ENCODE measurements at places on chromosomes 1 and 21.

- DNase-seq: no peak
Observed at GRCh38 chr1:194698908-194699318, 1512.5 kb upstream of the B3GALT2 start.

DNA sequence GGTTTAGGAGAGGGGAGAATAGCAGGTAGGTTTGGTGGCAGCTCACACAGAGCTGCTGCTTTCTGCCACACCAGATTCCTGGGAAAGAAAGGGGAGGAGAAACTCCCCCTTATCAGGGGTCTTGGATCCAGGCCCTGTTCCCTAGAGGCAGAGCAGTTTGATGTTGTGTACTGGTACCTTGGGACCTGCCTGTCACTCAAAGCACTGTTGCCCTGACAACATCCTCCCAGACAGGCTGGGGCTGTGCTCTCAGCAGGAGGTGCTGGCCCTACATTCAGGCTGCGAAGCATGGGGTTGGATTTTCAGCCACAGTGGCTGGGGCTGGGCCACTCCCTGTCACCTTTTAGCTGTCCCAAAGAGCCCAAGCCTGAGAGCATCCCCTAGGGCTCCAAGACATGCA, 188.0 kb downstream of the GRIK3 start:
- no peak for DNase-seq

DNA sequence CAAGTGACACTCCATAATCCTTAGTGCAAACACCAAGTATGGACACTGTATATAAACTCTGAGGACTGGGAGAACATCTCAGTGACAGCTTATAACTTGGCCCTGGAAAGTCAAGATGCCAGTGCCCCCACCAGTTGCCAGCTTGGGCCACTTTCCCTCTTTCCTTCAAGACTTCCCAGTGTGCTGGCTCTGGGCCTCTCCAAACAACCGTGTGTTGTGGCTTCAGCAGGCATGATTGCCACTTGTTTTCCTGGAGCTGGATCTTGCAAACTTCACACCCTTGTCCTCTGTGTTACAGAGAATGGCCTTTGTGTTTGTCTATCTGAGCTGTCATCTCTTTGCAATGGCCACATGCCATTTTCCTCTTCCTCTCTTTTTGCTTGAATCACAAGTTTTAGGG, 37.0 kb downstream of the CCDC185 start:
- no peak for DNase-seq

- no peak for DNase-seq
Observed at GRCh38 chr21:43207868-43208267, 39.1 kb downstream of the CRYAA start.

- DNase-seq: peak; percentile 23
Observed at GRCh38 chr1:162663589-162664106, 31.4 kb downstream of the DDR2 start.

GRCh38 chr1:93587354-93587753, 94.3 kb downstream of the BCAR3 start:
- no peak for DNase-seq

DNA sequence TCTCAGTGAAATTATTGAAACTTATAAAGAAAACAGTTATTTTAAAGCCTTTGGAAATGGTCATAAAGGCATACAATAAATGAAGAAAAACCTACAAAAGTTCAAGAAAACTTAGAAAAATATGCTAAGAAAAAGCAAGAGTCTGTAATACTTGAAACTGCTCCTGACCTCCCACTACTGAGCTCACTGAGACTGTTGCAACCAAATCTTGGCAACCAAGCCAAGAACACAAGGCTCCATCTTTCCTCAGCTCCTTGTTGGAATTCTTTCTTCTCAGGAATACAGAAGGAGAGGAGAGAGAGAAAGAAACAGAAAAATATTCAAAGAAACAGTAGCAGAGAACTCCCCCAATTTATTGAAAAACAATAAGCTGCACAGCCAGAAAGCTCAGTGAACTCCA, 160.5 kb downstream of the RASAL2 start:
- DNase-seq: no peak

GRCh38 chr21:32370998-32371766, 21.6 kb downstream of the URB1 start:
- peak; percentile 5 for DNase-seq

DNA sequence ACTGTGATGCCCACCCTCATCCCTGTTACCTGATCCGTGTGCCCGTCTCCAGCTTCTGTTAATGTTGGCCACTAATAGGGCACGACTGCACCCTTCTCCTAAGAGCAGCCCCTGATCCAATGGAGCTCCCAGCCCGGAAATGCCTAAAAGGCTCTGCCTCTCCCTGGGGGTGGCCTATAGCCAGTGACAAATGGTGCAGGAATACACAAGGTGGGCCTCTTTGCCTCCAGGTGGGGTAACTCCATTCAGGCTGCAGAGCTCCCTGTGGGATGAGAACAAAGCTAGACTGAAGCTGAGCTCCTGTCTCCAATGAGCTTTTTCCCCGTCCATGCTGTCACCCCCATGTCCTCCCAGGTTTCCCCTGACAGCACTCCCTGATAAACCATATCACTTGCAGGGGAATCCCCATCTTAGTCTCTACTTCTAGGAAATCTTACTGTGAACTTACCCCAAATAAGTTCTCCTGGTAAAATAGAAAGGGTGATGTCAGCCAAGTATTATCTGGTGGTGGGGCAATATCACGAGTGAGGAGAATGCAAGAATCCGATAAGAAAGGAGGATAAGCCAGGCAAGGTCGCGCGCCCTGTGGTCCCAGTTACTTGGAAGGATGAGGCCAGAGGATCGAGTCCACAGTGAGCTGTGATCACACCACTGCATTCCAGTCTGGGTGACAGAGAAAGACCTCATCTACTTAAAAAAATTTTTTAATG, 18.6 kb downstream of the S100A7A start:
- DNase-seq: no peak

DNA sequence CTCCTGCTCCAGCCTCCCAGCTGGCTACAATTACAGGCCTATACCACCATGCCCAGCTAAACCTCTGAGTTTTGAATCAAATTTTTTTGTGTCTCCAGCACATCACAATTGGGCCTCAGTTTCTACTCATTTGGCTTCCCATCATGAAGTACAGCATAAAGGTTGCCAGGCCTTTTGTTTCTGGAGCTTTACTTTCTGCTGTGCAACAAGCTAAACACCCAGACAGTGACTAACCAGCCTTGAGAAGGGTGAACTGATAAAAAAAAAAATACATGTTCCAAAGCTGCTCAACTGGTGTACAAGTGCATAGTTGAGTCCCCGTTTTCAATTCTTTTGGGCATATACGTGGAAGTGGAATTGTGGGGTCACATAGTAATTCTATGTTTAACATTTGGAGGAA, 25.1 kb downstream of the TIAM1 start:
- DNase-seq: no peak

DNA sequence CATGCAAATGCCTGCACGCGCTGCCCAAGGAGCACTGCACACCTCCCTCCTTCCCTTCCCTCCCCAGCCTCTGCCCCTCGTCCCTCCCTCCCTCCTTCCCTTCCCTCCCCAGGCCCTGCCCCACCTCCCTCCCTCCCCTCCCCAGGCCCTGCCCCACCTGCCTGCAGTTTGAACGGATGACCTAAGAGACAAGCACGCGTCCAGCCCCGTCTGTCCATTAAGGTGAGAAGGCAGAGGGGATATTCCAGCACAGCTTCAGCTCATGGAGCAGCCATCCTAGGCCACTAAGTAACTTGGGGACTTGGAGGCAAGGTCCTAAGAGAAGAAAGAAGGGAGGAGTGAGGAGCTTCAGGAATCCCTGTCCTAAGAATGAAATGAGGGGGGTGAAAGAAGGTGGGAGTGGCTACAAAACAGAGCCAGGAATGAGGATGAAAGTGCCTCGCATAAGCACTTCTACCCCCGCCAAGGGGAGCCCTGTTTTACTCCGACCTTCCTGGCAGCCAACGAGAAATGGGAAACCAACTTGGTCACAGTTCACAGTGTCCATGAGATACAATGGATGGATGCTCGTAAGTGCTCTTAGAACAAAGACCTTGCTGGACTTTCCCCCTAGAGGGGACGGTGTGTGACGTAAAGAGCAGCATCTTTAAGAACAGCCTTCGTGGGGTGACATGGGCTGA, 21.3 kb upstream of the EFHD2 start:
- no peak for DNase-seq

- no peak for DNase-seq
Observed at GRCh38 chr1:199657449-199657848, 370.1 kb upstream of the NR5A2 start.

GRCh38 chr1:182309631-182310351, 81.8 kb downstream of the GLUL start:
- no peak for DNase-seq

DNA sequence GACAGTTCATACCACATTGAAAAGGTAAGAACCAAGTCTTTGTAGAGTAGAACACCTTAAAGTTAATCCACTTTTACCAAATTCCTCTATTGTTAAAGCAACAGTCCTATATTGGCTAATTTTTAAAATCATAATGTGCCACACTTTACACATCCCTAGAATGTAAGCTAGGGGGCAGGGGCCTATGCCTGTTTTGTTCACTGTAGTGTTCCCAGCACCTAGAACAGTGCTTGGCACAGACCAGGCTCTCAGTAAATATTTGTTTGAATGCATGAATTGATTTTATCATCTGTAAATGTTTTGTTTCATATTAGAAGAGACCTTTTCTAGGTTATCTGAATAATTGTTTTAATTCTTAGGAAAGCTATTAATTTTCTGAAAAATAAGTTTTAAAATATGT, 9.1 kb downstream of the SMAP2 start:
- DNase-seq: no peak

DNA sequence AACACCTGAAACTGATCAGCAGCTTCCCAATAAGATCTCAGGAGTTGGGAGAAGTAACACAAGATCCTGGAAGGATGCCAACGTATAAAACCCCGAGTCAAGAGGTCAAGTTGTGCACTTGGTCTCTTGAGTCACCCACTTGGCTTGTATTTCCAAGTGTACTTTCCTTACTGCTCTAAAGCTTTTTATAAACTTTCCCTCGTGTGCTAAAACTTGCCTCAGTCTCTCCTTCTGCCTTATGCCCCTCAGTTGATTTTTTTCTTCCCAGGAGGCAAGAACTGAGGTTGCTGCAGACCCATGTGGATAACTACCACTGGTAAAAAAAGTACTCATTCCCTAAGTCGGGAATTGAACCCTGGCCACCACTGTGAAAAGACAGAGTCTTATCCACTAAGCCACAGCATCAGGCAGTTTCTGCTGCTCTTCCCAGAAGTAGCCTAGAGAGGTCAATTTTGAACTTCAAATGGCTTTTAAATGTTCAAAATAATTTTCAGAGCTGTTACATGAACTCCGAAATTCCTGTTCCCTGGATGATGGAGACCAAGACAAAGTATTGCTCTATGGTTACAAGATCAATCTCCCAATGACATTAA, 28.9 kb downstream of the ITLN2 start:
- no peak for DNase-seq

- no peak for DNase-seq
Observed at GRCh38 chr1:222970040-222970439, 155.2 kb downstream of the DISP1 start.

- DNase-seq: no peak
Observed at GRCh38 chr21:33403128-33403785, at the start of gene IFNGR2. TSS of gene IFNGR2 (plus strand) at chr21:33403413. CDS start at chr21:33403544, 131 bp downstream.

DNA sequence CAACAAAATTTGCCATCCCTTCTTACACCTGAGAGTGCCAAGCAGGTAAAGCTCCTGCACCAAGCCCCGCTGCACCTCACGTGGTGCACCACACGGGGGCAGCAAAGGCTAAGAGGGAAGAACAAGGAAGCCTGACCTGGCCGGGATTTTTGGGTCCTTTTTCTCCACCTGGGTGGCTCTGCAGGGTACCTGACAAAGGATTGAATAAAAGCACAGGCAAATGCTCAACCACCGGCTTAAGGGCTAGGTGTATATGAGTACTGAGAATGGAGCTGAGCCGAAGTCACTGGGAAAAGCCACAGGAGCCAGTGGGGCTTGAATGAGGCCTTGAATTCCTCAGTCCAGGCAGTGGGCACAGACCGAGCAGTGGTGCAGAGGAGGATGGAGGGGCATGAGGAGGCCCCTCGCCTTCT, 36.4 kb downstream of the ZNF697 start:
- DNase-seq: no peak

GRCh38 chr1:205283270-205284147, 38.0 kb downstream of the NUAK2 start:
- DNase-seq: no peak

DNA sequence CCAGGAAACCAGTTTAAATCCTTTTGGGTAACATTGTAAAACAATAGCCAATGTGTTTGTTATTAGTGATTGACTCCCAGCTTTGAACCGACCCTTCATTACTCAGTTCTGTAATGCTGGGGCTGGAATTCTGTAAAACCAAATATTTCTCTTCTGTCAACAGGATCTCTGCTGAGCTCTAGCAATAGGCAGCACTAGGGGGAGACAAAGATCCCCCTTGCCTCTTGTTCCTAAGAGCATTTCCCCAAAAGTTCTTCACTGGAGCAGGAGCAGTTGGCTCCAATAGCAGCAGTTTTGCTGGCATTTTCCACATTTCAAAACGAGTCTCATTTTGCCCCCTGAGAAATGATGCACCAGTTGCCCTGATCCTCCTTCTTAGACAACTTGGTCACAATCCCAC, 1671.1 kb downstream of the MRPL39 start:
- DNase-seq: no peak

DNA sequence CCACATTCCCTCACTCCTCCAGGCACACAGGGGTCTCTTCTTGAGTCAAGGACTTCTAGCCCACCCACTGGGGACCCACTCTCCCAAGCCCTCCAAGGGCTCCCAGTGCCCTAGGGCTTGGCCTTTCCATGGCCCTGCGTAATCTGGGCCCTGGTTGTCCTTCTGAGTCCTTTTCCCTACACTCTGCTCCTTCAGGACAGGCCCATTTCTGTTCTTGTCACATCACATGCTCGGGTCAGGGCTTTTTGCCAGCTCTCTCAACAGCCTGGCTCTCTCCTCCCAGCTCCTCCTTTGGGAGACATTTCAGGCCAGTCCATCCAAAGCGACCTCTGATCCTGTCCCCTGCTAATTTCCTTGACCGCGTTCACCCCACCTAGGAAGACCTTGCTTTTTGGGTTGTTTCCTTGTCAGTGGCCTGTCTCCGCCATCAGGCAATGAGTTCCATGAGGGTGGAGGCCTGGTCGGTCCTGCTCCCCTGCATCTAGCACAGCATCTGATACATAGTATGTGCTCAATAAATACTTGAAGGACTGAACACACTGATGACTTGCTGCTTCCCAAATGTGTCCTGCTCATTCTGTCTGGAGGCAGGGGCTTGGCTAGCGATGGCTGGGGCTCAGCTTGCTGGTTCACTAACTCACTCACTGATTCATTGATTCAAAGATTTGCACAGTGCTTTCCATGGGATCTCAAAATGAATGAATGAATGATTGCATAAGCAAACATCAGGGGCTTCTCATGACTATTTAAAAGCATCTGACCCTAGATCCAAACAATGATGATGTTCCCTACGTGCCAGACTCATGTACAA, 44.8 kb downstream of the DHRS3 start:
- no peak for DNase-seq

GRCh38 chr1:39653546-39654031, 14.1 kb upstream of the HEYL start:
- DNase-seq: peak; percentile 45

Data from skin of body (tissue), 3 donors.